Testis (tissue), 5 donors: ENCODE measurements at places on chromosomes 5 and 9.

DNA sequence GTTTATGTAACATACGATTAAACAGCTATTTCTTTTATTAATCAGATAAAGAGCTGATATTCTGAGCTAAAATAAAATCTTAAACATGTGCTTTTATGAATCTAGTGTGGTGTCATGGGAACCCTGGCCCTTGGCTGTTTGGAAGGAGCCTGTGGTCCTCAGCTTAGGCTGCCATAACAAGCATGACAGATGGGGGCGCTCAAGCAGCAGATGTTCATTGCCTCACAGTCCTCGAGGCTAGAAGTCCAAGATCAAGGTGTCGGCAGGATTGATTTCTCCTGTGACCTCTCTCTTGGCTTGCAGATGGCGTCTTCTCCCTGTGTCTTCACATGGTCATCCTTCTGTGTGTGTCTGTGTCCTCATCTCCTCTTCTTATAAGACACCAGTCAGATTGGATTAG lies 448.2 kb downstream of the GADD45G start:
- peak; percentile 26 for DNase-seq

DNA sequence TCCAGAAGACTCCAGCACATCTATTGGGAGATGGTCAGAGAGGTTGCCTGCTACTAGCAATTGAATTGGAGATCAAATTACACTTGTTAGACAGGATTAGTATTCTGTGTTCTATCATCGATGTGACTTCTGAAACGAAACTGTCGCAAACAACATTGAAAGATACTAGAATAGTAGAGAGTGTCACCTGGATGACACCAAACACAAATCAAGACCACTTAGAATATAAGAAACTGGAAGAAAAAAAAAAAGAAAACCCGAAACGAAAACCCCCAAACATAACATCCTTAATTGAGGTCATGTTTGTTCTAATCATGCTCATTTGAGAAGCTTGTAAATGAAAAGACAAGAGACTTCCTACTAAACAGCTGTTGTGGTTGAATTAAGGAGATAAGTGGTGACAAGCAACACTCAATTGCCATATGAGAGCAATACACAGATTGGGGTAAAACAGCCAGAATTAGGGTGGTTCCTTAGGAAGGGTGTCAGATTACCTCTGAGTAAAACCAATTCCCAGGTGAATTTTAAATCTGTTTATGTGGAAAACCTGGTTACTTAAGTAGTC lies 97.6 kb downstream of the BASP1 start:
- DNase-seq, result no peak

DNA sequence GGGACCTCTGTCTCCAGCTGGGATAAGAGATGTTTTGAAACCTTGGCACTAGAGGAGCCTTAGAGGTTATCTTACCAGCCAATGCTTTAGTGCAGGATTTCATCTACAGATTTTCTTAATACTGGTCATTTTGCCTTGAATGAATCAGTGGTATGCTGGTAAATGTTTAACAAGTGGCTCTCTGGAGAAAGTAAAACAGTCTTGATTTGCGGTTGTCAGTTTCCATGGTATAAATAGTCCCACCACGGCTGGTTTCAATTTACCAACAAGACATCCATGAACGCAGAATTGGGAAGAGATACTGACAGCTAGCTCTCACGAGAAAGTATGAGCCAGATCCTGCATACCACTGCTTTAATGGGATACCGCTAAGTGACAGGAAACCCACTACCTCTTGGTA lies 56.7 kb upstream of the CXCL14 start:
- DNase-seq, result no peak

GRCh38 chr5:91332267-91333045 lies 50.7 kb downstream of the ARRDC3 start:
- no peak for DNase-seq
